ENCODE measurements at places on chromosomes 5 and 9. TPM values are rescaled to one million over a fixed set of nuclear protein-coding genes. Genes with fewer than 3 reads are reported as not detected.

DNA sequence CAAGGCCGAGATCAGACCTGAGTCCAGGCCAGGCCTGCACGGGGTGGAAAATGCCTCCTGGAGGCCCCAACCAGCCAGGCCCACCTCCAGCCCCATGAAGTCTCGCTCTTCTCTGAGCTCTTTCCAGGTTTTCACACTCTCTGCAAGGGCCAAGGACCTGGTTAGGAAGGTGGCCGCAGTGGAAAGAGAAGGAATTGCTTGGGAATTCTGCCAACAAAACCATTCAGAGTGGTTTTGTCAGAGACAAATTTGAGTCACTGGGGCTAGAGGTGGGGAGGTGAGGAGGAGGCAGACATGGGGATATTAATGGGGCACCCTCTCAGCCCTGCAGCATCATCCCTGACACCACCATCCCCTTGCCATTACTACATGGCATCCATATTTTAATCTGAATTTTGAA is 261.0 kb downstream of the ROR2 start:
- DNase-seq = no peak

ANKRD31 gene
- polyA plus RNA-seq = 0.48 TPM

- no peak for DNase-seq
Observed at GRCh38 chr5:39080597-39081204, 6.5 kb upstream of the RICTOR start.

GRCh38 chr9:114452219-114453165 is 52.8 kb downstream of the WHRN start:
- no peak for DNase-seq

RASGRF2 gene
- polyA plus RNA-seq = 3.1 TPM

GRCh38 chr5:14560091-14560595 is 21.4 kb upstream of the OTULINL start:
- no peak for DNase-seq

HMGXB3 gene
- 37.9 TPM for polyA plus RNA-seq

DNA sequence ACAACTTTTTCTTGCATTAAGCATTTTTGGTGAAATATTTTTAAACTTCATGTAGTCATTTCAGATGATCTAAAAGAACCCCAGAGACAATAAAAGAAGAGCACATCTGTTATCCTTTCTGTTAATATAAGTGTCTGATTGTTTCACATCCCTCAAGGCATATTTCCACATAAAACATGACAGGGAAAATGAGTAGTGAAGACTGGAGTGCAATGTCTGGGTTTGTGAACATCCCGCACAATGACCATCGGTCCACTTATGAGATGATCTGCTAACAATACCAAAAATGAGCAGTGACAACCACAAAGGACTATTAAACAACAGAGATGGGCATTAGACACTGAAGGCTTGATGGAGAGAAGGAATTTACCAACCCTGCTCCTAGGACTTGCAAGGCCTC is 209.1 kb downstream of the NR2F1-AS1 start:
- no peak for DNase-seq

DNA sequence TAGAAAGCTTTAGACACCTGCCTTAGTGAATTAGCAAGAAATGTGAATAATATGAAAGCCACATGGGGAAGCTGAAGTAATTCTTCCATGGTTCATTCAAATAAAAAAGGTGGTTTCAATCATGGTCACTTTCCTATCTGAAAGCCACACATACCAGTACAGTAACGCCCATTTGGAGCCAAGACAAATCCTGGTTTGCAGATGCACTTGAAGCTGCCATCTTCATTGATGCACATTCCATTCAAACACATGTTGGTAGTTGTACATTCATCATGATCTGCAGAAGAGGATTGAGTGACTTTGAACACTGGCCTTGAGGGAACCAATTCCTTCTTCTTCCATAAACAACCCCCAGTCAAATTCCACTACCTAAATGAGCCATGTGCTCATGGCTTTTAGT is 161.5 kb downstream of the FBN2 start:
- no peak for DNase-seq

- DNase-seq = no peak
Observed at GRCh38 chr9:4938496-4938895, 46.6 kb upstream of the JAK2 start.

- no peak for DNase-seq
Observed at GRCh38 chr5:146510559-146511125, 5.3 kb downstream of the GPR151 start.

DNA sequence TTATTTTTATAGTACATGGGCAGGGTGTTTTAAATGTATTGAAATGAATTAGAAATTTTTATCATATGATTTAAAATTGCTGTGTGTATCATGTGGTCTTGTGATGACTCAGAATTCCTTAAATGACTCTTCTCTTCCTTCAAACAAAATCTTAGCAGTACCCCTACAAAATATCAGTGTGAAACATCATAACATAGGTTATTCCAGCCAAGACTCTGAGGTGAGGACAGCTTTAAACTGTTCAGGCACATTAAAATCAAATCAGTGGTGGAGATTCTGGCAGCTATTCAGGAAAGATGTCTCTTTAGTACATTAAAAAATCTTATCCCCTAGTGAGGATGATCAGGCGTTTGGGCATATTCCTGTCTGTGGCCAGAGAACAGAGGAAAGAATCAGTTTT is 174.0 kb downstream of the MAN2A1 start:
- no peak for DNase-seq
